NCI-H1417 (cell line): ENCODE measurements at places on chromosomes 4 and X.
A peak's percentile ranks its signal among the peaks of the same experiment; 100 is the strongest.

DNA sequence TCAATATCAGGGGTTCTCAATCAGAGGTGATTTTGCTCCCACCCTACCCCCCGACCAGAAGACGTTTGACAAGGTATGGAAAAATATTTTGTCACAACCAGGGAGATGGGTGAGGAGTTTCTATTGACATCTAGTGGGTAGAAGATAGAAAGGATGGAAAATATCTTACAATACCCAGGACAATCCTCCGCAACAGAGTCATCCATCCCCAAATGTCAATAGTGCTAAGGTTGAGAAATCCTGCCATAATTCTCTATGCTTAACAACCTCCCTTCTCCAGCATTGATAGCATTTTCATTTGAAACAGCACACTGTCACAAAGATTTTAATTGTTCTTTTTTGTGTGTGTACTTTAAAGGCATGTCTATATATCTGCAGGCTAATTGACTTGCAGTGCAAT, 890.5 kb downstream of the PDHA2 start:
- DNase-seq: no peak

DNA sequence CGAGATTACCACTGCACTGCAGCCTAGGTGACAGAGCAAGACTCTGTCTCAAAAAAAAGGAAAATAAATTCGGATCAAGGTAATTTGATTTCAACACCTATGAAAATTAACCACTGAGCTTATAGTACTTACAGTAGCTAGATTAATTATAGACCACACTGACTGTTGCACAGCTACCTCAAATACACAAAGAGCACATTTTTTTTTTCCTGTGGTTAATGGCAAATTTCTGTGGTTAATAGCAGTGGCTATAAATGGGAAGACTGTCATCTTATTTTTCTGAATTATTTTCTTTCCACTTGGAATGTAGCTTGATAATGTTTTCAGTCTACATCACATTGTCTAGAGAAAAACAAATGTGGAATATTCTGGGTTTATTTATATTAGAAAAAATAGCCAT, 1661.6 kb upstream of the PCDH7 start:
- no peak for DNase-seq

DNA sequence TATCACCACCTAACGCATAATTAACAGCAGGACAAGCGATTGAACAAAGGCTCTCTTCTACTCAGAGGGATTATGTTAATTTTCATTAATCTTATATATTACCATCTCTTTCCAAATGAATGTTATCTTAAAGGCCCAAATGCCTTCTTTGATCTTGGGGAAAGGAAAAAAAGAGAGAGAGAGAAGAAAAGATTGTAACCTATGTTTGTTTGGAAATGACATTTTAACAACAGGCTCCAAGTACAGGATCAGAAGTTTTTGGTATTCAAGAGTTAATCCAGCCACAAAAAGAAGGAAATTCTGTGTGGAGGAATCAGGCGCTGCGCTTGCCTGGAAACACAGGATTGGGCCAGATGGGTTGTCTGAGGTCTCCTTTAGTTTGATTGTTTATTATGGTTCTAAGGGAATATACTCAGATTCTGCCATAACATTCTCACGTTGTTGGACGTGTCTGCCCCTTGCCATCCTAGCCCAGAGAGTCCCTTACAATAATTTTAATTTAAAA, 100.7 kb upstream of the STX18 start:
- DNase-seq: no peak

DNA sequence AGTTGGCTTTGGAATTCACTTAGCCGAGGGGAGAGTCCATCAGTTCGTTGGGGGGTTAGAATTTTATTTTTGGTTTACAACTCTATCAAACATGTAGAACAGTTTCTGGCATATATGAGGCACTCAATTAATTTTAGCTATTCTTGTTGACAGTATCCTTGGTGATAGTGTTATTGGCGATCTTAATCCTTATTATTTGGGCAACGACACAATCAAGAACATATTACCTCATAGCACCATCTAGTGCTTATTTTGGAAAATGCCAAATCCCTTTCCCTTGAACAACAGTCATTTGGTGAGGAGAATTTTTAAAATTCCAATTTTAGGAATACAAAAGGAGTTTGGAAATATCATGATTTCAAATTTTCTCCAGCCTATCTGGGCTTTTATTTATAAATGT, 17.9 kb upstream of the PGRMC1 start:
- peak; percentile 12 for DNase-seq

DNA sequence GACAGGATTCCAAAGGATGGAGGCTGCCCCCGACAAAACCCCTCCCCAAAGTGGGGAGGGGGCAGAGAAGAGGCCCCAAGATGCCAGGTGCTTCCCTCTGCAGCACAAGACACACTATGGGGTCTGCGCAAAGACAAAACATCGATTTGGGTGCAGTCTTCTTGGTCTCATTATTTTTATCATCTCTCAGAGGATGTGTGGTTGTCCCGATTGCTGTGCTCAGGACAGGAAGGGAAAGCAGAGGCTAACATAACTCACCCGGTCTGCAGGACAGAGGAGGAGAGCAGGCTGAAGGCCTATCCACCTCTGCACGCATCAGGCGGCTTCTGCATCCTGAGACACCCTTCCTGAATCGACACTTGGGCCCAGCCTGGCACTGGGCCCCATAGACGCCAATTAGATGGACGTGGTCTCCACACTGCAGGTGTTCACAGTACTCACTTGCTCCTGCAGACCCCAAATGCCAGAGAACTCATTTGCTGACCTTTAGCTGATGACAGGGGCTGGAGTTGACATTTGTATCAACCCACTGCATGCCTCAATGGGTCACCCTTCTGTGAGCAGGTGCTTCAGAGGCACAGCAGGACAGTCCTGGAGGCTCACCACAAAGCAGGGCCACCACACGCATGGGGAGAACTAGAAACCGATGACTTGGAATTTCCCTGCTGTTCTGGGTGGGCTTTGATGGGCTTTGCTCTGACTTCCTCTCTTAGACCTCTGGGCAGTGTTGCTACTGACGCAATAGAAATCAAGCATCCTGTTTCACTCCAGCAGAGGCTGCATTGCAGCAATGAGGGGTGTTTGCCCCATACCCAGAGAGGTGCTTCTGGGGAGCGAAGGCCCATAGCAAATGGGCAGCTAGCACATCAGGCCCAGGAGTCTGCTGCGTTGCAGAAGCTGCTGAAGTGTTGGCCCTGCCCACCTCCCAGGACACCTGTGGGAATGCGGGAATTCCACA, 96.3 kb upstream of the ENPP6 start:
- DNase-seq: no peak

- DNase-seq: no peak
These were observed 186.4 kb downstream of the DCTD start for GRCh38 chr4:182730791-182731190.

- DNase-seq: no peak
These were observed 19.3 kb upstream of the UBA1 start for GRCh38 chrX:47174376-47174775.

GRCh38 chrX:115393271-115393670, 103.8 kb downstream of the LUZP4 start:
- DNase-seq: no peak

DNA sequence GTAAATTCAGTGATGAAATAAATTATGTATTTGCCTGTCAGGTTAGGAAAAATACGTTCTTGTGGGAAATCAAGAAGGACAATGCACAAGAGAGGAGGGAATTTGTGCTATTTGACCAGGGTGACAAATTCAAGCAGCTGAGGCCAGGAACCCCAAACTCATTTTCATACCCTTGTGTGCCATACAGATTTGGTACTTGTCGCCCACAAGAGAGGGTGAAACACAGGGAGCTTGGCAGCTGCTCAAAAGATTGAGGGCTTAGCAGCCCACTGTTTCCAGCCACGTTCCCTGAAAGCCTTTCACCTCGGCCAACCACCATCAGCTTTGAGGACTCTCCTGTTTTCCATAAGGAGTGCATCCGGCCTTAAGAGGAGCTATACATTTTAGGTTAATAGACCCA, 111.2 kb downstream of the COL25A1 start:
- DNase-seq: no peak

DNA sequence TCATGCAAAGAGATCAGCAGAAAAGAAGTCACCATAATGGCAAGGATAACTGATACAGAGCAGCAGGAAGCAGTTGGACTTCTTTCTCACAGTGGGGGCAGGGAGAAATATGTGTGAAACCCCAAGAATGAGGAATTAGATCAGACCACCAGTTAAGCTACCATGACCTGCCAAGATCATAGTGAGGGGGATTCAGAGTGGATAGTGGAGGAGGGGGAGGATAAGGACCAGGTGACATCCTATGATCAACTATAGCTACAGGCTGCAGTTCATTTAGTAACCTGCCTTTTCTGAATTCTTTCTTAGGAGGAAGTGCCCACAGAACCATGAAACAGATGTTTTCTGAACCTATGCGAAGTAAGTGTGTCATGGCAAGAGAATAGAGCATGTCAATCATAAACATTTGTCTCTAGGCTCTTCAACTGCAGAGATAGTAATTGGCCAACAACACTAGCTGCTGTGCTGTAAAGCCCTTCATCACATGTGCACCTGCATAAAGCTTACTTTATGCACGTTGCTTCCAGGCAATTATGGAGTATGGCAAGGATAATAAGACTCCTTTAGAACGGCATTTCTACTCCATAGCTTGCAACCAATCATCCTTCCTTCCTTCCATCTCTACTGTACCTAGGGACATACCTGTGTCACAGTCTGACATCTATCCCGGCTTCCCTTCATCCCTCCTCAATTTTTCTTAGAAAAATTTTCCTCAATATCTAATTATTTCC, 329.7 kb downstream of the EPHA5 start:
- DNase-seq: no peak

- DNase-seq: no peak
These were observed 56.2 kb downstream of the ADRA2C start for GRCh38 chr4:3822230-3822947.

DNA sequence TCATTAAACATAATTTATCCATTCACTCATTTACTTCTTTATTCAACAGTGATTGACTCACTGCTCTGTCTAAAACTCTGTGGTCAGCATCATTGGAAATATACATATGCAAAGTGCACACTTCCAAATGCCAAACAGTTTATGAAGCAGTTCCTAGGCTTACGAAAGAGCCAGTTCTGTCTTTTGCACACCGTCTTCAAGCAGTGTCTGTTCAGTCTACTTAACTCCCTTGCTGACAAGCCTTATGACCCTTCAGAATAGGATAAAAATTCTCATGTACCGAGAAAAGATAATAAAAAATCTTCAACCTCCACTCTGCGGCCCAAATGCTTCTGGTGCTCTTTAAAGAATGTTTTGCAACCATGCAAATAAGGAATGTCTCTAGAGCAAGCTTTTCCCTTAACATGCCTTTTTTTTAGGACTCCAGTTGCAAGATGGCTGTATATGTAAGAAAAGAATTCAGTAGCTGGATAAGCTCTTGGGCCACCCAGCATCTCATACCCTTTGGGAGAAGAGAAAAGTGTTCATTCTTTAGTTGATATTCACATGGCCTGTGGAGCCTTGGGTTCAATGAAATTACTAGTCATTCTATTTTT, 1037.0 kb upstream of the SLIT2 start:
- no peak for DNase-seq

- DNase-seq: no peak
These were observed 1038.0 kb downstream of the PCDH19 start for GRCh38 chrX:99371976-99372595.

DNA sequence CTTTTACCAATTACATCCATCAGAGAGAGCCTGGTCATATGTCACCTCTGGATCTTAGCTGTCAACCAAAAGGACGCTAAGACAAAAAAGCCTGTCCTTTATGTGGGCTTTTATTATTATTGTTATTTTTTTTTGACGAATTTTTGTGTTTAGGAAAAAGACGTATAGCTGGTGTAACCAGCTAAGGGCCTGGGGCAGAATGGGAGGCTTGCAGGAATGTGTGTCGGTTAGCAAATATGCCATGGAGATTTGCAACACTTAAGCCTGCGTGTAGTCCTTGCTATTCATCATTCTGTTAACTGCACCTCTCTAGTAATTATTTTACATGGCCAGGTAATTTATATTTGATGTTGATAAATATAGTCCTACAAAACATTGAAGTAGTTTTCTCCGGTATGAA, 93.5 kb downstream of the TACR3 start:
- no peak for DNase-seq

DNA sequence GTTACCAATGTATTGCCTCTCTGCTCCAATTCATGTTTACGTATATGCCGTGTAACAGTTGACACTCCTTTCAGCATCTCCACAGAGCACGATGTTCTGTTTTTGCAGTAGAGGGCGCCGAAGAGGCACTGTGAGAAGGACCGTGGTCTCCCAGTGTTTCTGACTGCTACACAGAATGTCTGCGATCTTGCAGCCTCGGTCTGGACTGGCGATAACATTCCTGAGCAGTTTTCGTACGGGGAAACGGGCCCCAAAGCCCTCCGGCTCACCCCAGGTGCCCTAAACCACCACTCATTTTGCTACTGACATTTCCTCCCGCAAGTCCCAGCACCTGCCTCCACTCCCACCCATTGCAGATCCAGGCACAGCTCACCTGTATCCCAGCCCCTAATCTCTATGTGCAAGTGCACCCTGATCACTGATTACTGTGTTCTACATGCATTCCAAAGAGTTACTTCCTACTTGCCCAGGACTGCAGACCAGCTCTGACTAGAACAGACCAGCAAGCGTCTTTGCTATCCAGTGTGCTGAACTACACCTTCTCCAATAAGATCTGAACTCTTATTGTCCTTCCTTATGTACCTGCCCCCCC, 12.4 kb upstream of the NFXL1 start:
- peak; percentile 40 for DNase-seq

- no peak for DNase-seq
These were observed 60.5 kb upstream of the RPL34 start for GRCh38 chr4:108559911-108560310.

DNA sequence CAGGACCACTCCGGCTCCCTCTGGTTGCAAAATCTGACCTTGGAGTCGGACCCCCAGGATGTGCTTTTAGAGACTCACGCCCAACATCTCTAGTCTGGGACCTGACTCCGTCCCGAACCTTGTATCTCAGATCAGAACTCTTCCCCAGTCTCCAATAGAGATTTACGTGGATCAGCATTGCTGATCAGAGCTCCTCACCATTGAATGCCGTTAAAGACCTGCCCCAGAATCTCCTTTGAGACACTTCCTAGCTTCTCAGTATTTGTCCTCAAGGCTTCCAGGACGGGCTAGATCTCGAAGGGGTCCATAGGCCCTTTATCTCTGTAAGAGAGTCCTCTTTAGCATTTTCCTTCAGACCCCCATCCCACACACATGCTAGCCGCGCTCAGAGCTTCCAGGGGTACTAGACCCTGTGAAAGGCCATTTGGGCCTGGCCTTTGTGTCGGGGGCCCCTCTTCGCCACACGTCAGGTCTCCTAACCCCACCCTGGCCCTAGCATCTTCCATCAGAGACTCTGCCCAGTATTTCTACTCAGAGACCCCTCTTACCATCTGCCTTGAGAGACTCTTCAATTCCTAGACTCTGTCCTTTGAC, 662 bp downstream of the UBA1 start:
- no peak for DNase-seq

GRCh38 chrX:13474164-13474516, 95.3 kb upstream of the EGFL6 start:
- no peak for DNase-seq

DNA sequence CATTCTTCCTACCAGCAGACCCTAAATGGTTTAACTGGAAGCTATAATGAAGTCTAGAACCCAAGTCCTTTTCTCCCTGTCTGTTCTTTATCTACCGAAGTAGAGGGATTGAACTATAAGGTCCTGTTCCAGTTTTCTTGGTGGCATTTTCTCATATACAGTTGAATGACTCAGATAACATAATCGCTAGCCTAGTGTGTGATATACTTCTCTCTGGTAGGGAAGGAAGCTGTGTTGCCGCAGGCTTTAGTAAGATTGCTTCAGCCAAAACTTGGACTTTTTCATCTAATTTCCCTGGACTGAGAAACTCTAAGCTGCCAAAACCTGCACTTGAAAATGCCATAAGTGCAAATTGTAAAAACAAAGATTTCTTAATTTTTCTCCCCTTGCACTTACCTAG, 123.4 kb downstream of the NWD2 start:
- DNase-seq: no peak

- DNase-seq: no peak
These were observed 15.4 kb downstream of the TSPAN5 start for GRCh38 chr4:98642991-98643426.
